ENCODE measurements at places on chromosomes 3 and 15.

GRCh38 chr3:88057630-88058305 lies 1.0 kb downstream of the CGGBP1 start:
- DNase-seq = peak; percentile 44

DNA sequence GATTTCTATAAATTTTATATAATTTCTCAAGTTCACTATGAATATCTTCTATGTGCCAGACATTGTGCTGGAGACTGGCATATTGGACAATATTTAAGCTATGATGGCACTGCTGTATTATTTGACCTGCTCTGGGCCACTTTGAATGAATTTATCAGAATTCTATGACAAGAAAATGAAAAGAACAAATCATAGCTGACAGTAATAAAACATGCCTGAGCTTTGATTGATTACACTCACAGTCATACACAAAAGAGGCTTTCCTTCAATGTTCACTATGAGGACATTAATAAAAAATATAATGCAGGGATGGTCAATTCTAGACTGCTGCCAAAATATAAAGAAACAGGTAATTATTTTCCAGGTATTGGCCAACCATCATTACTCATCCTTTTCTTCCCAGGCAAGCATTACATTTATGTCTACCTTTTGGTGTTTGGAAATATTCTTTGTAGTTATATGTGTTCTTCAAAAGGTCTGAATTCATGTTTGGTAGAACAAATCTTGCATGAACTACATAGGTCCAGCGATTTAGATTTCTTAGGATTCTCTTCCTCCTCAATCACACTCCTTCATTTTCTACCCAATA lies 81.0 kb upstream of the ALCAM start:
- DNase-seq = no peak

DNA sequence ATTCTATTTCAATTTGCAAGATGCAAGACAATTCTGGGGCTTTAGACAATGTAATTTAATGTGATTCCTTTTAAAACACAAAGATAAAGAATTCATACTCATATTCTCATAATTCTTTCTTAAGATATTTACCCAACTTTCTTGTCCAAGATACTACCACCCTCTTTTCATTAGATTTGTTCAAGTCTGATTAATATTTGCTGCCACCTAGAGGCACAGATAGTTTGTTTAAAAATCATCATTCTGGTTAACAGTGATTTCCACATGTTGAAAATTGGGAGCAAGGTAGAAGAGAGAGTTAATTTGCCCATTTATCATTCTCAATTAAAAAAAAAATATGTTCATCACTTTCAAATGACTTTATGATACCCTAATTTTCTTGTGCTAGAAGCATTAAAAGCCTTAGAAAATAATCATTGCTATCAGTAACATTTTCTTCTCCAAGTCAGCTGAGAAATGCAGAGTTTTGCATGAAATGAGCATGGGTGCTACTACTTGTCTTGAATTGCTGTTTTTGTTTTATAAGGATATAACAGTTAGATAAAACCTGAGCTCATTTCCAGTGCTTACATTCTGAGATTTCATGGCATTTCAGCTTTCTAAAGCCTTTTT lies 11.6 kb downstream of the TAMM41 start:
- peak; percentile 61 for DNase-seq

DNA sequence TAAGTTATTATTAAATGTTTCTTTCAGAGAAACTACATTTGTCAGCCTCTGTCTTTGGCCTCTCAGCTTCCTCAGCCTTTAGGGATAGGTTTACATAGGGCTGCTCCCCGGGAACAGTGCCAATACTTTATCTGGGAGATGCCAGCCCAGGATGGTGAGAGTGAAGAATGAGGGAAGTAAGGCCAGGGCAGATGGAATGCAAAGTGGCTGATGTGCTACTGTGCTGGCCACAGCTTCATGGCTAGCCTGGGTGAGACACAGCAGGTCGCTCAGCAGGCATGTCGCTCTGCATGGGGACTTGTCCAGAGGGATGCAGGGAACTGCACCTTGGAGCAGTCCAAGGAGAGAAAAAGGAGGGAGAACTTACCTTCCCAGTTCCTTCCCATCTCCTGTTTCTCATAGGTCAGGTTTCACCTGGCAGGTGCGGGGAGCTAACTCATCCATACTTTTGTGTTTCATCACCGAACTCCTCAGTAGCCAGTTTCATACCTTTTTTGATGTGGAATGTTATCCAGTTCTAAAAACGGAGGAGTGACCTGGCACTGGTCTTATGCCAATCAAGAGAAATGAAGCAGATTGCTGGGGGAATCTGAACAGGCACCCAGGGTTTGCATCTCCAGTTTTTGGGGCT lies 30.9 kb upstream of the C15orf39 start:
- no peak for DNase-seq

GRCh38 chr15:92970656-92971055 lies 70.5 kb downstream of the CHD2 start:
- no peak for DNase-seq

DNA sequence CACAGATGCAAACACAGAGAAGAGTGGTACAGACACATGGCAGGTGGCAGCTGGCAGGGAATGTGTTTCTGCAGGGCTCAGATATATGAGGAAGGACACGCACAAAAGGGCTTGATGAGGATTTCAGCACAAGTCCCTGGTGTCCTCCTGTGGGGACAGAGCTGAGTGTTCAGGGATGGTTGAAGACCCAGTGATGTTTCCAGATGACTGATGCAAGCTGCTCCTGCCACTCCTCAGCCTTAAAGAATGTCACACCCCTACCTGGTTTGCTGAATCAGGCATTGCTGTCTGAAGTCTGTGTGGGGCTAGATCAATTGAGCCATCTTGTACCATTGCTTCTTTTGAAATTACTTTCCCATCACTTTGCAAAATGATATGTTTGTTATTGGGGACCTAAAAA lies 40.2 kb downstream of the TNFAIP8L3 start:
- DNase-seq = no peak

Data from dermis blood vessel endothelial cell (primary cell).